ENCODE measurements at places on chromosomes 7 and 10.

DNA sequence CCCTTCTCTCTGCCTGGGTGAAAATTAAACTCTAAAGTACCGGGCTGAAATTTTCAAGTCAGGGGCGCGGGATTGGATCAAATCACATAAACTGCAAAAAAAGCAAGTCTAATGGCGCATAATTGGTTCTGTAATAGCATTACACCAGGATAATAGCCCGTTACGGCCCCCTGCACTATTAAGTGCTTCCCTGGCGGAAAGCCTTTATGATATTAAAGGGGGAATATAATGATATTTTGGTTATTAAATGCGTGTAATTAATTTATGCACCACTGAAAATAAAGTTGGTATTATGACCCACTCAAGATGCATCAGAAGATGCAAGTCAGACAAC lies 744 bp upstream of the DRGX start:
- DNase-seq, result no peak

- no peak for DNase-seq
Observed at GRCh38 chr7:33459340-33459751, 330.0 kb downstream of the BBS9 start.

DNA sequence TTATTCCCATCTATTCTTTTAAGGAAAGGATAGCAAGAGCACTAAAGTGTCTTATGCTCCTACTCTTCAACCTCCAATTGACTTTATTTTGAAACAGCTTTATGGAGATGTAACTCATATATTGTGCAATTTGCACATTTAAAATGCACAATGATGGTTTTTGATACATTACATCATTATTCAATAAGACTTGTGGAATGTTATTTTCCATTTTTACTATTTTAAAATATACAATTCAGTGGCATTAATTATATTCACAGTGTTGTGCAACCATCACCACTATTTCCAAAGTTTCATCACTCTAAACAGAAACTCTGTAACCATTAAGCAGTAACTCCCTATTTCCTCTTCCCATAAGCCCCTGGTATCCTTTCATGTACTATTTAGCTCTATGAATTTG lies 489.8 kb downstream of the NEBL start:
- DNase-seq, result no peak

DNA sequence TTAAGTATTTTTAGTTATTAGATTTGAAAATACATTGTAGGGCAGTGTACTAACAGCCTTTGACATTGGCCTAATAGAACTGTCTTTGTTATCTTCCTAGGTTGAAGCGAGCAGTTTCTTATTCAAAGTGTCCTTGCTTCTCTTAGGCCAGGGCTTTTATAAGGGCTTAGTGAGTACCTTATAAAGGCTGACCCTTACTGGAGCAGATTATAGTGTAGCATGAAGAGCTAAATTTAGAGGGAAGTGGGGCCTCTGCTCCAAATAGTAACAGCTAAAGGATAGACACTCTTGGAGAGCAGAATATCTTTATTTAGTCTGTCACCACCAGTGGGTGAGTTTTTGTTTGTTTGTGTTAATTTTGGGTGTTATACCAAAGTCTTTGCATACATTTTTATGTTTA lies 15.9 kb downstream of the BZW2 start:
- DNase-seq, result no peak

DNA sequence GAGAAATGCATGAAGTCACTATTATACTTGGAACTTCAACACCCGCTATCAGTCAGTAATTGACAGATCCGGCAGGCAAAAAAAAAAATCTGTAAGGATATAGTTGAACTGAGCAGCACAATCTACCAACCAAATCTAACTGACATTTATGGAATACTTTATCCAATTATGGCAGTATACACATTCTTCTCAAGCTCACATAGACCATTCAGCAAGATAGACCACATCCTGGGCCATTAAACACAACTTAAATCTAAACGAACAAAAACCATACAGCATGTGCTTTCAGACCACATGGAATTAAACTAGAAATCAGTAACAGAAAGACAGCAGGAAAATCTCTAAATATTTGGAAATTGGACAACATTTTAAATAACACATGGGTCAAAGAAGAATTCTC lies 112.7 kb downstream of the MPP7 start:
- no peak for DNase-seq

DNA sequence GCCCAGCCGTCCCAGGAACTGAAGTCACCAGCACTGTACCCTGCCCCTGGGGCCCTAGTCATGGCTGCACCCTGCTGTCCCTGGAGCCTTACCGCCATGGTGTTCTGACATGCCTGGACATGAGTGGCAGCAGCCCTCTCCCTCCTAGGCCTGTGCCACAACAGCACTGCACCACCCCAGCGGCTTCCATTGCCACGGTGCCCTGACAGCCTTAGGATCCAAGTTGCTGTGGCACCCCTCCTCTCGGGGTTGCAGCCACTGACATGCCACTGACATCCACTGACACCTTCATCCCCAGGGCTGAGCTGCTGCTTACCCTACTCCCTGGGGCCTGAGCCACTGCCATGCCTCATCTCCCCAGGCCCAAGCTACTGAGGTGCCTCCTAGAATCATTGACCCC lies 39.6 kb upstream of the SHH start:
- DNase-seq, result no peak

- no peak for DNase-seq
Observed at GRCh38 chr7:17685141-17685540, 255.2 kb downstream of the SNX13 start.

DNA sequence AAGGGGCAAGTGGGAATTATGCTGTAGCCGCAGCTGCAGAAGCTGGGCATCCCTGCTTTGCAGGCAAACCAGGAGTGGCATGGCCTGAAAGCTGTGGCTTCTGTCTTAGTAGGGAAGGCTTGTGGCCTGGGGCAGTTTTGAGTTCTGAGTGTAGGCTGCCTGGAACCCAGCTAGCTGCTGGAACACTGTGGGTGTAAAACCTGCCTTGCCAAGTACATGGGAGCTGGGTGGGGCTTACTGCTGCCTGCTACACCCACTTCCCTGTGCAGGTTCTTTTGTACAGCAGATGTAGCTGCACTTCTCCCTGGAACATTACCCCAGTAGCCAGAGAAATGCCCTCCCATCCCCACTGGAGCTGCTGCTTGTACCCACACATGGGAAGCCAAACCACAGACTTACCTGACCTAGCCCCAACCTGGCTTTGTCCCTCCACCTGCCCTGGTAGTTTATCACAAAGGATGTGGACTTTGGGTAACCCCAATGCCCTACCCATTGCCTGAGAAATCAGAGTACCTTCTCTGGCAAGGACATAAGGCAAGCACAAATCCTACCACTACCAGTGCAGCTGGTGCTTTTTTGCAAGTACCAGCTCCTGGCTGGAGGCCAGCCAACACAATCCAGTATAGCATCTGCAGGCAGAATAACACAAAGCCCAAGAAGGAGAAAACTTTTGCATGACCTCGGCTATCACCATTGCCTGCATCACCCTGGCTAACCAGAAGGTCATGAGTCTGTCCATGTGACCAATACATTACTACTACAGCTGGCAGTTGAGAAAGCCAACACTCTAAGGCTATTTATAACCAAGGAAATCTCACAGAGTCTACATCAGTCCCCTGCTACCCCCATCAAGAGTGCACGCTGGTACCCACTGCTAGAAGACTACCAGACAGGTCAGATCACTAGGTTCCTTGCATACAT lies 26.5 kb upstream of the PPP1R3A start:
- no peak for DNase-seq

GRCh38 chr10:124378271-124378670 lies 40.5 kb downstream of the OAT start:
- no peak for DNase-seq

- no peak for DNase-seq
Observed at GRCh38 chr7:26858241-26858715, 6.1 kb downstream of the SKAP2 start.

DNA sequence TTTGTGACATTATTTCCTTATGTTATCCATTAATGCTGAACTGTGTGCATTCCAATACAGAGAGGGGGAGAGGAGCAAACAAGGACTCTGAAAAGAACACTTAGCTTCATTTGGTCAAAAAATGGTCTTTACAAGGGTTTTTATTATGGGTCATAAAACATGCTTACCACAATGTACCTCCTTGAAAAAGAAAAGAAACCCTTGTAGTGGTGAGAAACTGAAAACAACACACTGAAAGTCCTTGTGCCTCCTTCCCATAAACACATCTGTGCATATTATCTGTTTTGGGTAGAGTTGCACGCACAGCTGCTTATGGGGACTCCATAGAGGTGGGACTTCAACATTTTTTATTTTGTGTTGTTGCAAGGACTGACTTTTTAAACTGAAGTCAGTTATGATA lies 98.7 kb downstream of the CDK6 start:
- no peak for DNase-seq

DNA sequence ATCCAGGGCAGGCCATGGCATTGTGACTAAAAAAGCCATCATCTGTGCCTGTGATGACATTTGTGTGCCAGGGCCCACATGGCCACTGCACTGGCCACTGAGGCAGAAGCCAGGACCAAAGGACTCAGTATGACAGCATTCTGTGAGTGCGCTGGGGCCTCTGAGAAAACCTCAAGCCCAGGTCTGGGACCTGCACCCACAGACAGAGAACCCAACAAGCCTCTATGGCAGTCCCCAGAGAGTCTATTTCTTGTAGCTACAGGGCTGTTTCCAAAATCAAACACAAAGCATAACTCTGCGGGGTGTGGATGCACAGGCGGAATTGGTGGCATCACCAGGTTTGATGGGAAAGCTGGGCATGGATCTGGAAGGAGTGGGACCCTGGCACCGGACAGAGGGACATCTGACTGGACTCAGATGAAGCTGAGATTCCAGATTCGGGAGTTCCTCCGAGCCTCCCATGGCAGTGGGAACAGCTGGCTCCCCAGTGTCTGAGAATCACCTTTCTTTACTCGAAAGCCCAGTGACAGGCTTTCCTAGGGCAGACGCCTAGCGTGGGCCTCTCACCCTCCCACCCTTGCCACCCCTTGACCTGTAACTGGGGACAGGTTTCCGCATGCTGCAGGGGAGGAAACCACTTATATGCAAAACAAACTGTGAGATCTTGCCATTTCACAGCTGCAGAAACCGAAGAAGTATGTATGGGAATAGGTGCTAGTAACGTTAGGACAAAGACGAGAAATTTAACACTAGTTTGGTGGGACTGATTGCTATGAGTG lies 70.6 kb upstream of the RHEB start:
- no peak for DNase-seq

DNA sequence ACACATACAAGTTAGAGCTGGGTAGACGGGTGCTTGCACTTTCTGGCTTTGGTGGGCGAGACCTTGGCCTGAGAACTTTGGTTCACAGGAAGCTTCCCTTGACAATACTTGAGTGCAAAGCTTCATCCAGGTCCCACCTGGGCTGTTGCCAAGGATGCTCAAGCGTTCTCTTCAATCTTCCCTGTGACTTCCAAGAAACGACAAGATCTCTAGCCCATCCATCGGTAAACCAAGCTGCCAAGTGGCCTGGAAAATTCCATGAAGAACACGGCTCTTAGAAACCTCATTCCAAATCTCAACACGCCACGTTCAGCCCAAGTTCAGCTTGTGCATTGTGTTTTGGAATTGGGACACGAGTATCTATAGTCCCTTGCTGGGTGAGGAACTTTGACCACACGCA lies 84.7 kb downstream of the CHST15 start:
- no peak for DNase-seq

- DNase-seq, result no peak
Observed at GRCh38 chr10:125567529-125567928, 115.4 kb downstream of the TEX36 start.

DNA sequence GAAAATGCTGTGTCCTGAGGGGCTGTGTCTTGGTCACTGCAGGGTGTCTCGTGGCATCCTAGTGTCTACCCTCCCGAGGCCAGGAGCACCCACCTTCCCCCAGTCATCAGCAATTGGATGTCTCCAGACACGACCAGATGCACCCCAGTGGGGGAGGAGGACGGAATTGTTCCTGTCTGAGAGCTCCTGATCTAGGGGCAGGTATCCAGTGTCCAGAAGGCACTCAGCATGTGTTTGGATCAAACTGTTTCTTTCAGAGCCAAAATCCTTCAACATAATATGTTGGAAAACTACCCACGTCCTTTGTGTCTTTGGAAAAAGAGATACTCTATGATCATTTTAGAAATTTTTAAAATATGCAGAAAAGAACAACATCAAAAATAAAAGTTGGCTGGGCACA lies 16.9 kb downstream of the PRKRIP1 start:
- no peak for DNase-seq

- DNase-seq, result no peak
Observed at GRCh38 chr10:69239816-69240434, 19.8 kb downstream of the HKDC1 start.

GRCh38 chr7:106121189-106121810 lies 9.2 kb upstream of the SYPL1 start:
- DNase-seq, result no peak

DNA sequence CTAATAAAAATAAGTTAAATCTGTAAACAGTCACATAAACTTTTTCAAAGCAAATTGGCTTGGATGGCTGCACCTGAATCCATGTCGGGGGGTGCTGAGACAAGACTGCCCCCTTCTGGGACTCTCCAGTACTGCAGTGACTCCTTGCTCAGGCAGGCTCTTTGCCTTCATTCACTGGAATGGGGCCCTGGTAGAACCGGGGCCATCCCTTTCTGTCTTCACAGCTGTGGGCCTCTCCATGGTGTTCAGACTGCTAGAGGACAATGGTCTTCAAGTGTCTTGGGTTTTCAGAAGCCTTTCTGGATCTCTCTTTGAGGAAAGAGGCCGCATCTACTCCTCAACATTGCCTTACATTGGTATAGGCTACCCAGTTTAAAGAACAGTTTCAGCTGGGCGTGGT lies 16.1 kb upstream of the IMPDH1 start:
- peak; percentile 69 for DNase-seq

GRCh38 chr7:106069471-106070200 lies 42.5 kb downstream of the SYPL1 start:
- DNase-seq, result no peak

GRCh38 chr7:36977878-36978277 lies 253.6 kb upstream of the AOAH start:
- no peak for DNase-seq

DNA sequence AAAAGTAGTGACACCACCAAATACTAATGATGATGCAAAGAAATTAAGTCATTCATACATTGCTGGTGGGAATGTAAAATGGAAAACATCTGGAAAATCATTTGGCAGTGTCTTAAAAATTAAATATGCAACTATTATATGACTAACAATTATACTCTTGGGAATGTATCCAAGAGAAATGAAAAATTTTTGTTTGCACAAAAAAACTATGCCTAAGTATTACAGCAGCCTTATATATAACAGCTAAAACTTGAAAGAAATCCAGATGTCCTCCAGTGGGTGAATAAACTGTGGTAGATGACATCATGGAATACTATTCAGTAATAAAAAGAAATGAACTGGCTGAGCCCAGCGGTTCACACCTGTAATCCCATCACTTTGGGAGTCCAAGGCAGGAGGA lies 132.0 kb downstream of the NEBL start:
- no peak for DNase-seq

DNA sequence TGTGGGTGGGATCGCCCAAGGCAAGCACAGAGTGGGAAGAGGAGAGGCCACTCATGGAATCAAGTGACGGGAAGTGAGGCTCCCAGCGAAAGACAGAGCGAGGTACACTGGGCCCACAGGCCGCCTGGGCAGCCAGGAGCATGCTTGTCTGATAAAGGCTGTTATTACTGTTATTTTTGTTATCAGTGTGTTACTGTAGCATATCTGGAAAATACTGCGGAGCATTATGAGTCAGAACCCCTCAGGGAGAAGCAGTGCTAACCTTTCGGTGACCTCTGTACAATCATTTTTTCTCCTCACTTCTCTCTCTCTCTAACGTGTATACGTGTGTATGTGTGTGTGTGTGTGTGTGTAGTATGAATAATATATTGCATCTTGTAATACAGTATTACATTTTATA lies 3.8 kb upstream of the TCERG1L start:
- no peak for DNase-seq

GRCh38 chr10:60358282-60358681 lies 31.4 kb downstream of the ANK3 start:
- no peak for DNase-seq

- no peak for DNase-seq
Observed at GRCh38 chr7:126659124-126659523, 593.6 kb downstream of the GRM8 start.
